GF-D8 (cell line): ENCODE measurements at places on chromosomes 6 and 20.

- DNase-seq: no peak
Observed at GRCh38 chr6:110217266-110217665, 37.0 kb downstream of the CDC40 start.

DNA sequence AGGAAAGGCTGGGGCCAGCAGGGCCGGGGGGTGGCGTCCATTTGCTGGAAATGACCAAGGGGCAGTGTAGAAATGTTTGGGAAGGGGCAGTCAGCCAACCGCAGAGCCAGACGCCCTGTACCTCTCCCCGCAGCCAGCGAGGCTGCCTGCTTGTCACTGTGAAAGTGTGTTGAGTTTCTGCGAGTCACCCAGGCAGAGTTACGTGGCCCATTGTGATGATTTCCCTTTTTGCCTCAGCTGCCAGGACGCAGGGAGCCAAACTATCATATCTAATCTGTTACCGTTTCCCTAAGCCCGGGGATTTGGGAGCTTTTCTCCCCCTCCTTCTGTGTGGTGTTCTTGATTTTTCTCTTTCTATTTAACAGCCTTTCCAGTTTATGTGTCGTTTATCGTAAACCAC, 67.9 kb upstream of the STX16 start:
- DNase-seq: no peak

GRCh38 chr6:128963561-128963960, 80.6 kb downstream of the LAMA2 start:
- DNase-seq: no peak

- no peak for DNase-seq
Observed at GRCh38 chr6:125198398-125198937, 44.9 kb downstream of the TPD52L1 start.

DNA sequence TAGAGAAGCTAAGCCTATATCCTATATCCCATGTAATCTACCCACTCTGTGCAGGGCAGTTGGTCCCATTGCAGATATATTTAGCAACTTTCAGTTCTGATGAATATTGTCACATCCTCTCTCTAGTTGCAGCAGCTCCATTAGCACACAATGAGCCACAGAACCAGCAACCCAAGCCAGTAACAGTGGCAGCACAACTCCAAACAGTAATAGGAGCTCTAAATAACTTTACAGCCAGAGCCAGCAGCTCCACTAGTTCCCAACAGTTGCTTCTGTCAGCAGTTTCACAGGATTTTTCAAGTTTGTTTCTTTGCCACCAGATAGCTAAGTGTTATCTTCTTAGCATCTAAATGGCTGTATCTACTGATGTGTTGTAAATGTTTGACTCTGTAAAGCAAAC, 490.8 kb downstream of the HTR1B start:
- DNase-seq: no peak

GRCh38 chr20:61982191-61982950, 83.3 kb downstream of the TAF4 start:
- DNase-seq: no peak

GRCh38 chr6:64737418-64737817, 969.6 kb downstream of the EYS start:
- no peak for DNase-seq

DNA sequence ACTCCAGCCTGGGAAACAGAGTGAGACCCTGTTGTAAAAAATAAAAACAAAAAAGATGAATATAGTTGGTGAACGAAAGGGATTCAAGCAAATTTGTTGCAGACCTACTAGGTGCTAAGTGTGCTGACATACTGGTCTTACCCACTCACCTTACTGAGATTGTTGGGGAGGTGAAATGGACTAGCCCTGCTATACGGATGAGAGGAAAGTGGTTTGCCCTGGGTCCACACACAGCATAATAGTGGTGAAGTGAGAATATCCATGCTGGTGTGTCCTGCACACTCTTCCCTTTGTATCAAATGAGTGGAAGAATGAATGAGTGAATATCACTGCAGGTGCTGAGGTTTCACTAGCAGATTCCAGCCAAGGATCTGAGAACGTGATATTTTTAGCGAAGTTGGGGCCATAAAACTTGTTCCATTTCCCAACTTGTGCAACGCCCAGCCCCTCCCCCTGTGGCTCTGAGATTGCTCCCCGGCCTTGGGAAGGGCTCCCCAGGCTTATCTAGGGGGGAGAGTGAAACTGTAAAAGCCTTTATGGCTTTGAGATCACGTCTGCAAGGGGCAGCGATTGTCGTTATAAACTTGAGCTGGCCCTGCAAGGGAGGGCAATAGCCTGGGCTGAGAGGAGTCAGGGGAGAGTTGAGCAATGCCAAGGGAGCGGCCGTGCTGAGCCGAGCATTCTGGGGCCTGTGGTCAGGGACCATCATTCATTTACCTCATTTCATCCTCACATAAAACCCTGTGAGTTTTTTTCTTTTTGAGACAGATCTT, 33.2 kb upstream of the TTPAL start:
- no peak for DNase-seq

GRCh38 chr6:44176762-44177509, 18.3 kb downstream of the CAPN11 start:
- DNase-seq: peak; percentile 21

DNA sequence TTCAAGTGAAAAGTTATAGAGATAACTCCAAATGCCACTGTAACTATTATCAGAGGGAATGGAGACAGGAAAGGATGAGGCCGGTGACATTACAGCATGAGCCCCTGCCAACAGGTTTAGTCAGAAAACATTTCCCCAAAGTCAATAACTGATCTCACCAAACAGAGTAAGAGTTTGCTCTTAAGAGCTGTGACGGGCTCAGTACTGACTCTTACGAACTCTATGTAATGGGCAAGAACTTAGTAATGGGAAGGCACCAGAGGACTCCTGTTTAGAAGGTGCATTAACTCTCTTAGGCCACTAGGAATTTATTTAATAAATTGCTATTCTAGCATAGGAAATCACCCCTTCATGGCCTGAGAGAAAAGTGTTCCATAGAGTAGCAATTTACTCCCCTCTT, 76.8 kb downstream of the SAMD5 start:
- DNase-seq: no peak

DNA sequence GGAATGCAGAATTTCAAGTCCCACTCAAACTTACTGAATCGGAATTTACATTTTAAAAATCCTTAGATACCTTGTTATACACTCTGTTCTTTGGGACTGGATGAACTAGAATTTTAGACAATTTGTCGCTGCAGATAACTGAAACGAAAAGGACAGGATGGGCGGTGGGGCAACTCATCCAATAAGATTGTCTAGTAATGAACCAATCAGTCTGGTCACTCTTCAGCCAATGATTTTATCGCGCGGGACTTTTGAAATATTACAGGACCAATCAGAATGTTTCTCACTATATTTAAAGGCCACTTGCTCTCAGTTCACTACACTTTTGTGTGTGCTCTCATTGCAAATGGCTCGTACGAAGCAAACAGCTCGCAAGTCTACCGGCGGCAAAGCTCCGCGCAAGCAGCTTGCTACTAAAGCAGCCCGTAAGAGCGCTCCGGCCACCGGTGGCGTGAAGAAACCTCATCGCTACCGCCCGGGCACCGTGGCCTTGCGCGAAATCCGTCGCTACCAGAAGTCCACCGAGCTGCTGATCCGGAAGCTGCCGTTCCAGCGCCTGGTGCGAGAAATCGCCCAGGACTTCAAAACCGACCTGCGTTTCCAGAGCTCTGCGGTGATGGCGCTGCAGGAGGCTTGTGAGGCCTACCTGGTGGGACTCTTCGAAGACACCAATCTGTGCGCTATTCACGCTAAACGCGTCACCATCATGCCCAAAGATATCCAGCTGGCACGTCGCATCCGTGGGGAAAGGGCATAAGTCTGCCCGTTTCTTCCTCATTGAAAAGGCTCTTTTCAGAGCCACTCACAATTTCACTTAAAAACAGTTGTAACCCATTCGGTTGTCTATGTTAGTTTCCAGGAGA, 41.9 kb upstream of the HFE start:
- DNase-seq: peak; percentile 97

- no peak for DNase-seq
Observed at GRCh38 chr6:17762651-17763050, 55.9 kb upstream of the NUP153 start.

DNA sequence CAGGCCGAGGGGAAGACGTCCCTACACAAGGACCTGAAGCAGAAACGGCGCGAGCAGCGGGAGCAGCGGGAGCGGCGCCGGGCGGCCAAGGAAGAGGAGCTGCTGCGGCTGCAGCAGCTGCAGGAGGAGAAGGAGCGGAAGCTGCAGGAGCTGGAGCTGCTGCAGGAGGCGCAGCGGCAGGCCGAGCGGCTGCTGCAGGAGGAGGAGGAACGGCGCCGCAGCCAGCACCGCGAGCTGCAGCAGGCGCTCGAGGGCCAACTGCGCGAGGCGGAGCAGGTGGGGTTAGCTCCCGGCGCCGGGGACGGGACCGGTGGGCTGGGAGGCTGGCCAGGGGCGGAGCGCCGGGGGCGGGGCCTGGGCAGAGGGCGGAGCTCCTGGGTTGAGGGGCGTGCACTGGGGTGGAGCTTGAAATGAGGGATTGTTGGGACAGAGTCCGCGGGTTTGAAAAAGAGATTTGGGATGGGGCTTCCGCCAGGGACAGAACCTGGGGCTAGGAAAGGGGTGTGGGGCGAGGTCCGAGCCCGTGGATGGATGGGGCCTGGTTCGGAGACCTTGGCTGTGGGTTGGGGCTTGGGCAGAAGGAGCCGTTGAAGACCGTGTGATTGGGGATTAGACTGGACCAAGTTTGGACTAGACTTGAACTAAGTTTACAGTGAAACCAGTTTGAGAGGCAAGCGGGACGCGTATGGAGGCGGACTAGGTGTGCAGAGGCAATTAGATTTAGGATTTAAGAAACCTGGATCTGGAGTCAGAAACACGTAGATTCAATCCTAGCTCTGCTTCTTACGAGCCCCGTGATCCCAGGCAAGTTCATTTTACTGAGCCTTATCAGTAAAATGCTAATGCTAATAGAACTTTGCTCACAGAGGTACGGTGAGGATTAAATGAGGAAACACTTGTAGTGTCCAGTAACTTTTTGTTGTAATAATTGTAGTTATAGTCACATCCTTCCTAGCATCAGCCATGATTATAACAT, 20.9 kb downstream of the DEF6 start:
- DNase-seq: no peak

GRCh38 chr6:11485271-11485670, 52.3 kb upstream of the TMEM170B start:
- DNase-seq: no peak

DNA sequence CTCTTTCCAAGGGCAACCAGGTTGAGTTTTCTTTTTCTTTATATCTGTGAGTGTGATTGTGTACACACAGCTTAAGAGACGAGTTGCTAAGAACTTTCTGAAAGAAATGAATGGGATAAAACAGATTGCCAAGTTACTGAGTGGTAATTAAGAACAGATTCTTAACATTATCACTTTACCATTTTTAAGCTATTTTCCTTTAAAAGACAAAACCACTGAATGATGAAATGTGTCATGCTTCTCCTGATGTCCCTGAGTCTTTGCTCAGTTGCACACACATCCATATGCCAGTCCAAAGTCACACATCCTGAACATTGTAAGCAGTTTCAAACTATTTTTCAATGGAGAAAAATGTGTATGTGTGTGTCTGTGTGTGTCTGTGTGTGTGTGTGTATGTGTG, 5.5 kb upstream of the DAAM2 start:
- no peak for DNase-seq

GRCh38 chr6:64037427-64037826, 401.8 kb downstream of the PHF3 start:
- no peak for DNase-seq

GRCh38 chr6:26309731-26310142, 55.3 kb upstream of the BTN3A2 start:
- DNase-seq: no peak

DNA sequence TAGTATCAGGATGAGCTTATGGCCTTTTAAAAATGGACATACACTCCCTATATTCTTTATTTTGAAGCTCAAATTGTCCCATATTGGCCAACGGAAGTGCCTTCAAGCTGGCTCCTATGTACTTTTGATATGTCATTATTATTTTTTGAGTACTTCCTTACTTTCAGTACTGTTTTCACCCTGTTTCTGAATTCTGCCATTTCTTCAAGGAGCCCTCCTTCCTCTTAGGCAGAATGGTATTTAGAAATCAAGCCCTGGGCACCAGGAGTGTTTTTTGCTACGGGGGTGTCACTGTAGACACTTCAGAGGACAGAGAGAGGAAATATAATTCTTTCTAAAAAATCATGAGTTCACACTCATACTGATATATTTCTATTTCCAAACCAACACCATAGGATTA, 5.5 kb upstream of the MYLK4 start:
- DNase-seq: no peak

DNA sequence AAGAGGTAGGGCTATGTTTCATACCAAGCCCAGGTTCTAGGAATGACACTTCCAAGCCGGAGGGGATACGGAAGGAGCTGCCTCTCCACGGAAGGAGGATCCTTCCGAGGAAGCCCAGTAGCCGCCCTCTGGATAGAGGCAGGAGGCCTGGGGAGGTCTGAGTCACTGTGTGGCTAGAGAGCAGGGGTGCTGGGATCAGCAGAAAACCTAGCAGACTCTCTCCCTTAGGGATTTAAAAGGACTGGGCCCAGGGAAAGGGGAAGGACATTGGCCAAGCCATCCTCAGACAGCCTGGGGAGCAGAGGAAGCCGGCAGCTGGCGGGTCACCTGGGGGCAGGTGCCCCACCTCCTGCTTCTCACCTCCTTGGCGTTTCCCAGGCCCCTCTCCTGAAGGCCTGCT, 36.6 kb upstream of the NFATC2 start:
- no peak for DNase-seq

DNA sequence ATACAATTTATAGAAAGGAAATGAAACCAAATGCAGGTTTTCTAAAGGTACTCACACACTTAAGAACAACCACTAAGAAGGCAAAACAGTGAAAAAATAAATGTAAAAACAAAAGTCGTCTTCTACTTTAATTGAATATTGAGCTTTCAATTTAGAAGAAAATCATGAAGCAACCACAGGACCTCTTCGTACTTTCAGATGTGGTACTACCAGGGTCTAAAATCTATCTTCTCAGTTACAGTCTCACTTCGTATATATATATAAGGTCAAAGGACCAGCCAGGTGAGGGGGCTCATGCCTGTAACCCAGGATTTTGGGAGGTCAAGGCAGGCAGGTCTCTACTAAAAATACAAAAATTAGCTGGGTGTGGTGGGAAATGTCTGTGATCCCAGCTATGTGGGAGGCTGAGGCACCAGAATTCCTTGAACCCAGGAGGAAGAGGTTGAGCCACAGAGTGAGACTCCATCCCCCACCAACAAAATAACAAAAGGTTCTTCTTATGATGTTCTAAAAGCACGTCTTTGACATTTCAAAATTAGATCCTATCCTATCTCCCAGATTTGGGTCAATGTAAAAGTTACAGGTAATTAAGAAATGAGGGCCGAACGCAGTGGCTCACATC, 12.5 kb downstream of the ROMO1 start:
- no peak for DNase-seq

DNA sequence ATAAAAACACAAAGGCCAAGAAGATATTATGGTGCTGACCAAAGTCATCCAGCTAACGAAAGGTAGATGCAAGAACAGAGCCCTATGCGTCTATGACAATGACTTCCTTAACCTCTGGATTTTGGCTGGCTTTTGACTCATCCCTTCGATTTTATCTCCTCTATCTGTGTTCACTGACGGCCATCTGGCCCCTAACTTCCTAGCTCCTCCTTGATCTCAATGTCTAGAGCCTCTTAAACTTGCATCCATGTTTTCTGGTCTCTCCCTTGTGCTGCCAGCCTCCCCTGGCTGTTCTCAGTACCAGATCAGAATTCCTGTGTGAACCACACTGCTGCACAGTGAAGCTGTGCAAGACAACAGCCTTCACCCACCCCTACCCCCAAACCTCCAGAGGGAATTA, 452.9 kb downstream of the UTRN start:
- DNase-seq: no peak
